ENCODE measurements at places on chromosomes 5 and 9.

- DNase-seq, result peak; percentile 46
Measured at GRCh38 chr9:6054280-6055099, 39.1 kb upstream of the RANBP6 start.

GRCh38 chr9:91029650-91030361 is 228.2 kb downstream of the SYK start:
- no peak for DNase-seq

- DNase-seq, result no peak
Measured at GRCh38 chr9:79644601-79645000, 72.8 kb downstream of the TLE4 start.

DNA sequence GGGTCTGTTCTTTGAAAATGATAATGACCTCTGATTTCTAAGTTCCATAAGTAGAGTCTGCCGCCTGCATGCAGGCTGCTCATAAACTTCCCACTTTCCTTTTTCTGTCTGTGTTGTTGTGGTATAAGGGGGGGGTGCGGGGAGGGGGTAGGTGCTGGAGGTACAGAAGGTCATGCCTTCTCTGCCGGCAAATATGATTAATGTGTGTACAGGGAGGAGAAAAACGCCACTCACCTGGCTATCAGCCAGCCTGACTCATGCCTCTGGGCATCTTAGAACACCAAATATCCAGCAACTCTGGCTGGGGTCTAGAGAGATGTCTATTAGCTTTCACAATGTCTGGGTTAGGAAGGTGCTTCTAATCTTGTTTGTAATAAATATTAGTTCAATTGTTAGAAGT is 128.3 kb downstream of the EFNA5 start:
- DNase-seq, result no peak

DNA sequence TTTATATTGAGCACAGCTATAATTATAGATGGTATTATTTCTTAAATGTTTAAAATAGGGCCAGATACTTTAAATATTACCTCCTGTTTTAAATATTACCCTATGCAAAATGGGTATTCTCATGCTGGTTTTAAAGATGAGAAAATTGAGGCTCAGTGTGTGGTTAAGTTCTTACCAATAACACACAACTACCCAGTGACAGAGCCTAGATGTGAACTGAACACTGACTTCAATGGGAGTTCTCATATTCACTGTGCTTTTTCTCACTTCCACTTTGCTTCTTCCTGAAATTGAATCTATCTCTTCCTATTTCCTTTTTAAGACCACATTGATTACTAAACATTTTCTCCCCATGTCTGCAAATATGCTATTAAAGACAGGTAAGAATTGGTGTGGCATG is 135.8 kb upstream of the TUSC1 start:
- DNase-seq, result no peak

GRCh38 chr5:6705088-6705487 is 8.1 kb upstream of the TENT4A start:
- no peak for DNase-seq
